ENCODE measurements at places on chromosomes 6 and 20.
A peak's percentile ranks its signal among the peaks of the same experiment; 100 is the strongest.

GRCh38 chr6:45704056-45704800, 311.4 kb downstream of the CLIC5 start:
- DNase-seq = no peak

DNA sequence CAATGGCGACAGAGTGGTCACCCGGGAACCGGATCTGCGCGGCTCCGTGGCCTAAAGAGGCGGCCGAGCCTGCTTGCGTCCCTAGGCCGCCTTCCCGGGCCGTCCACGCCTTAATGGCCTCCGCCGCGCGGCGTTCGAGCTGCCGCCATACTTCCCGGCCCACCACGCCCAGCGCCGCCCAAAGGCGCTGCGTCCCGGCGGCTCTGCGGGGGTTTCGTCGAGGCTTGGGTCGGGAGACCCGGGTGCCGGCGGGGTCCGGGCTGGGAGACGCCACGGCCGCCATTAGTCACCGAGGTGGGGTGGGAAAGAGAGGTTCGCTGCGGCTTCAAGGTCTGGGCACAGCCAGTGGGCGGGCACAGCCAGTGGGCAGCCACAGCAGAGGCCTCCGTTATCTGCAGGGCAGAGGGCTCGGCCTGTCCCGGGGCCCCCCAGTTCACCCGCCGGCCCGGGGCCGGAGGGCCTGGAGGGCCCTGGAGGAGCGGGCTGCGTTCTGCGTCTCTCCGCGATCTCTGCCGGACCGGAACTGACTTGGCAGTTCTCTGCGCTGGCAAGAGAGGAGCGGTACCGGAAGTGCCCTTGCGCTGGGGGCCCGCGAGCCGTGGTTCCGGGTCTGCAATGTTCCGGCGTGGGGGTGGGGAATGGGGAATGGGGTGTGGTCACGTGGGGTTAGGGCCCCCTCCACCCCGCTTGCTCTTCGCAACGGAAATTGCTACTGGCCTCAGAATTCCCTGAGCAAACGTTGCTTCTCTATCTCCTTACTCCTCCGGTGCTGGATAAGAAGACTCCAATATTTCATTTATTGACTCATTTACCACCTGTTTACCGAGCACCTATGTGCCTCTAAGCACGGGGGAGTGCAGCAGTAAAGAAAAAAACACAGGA, 82.3 kb downstream of the CNBD2 start:
- peak; percentile 88 for DNase-seq

DNA sequence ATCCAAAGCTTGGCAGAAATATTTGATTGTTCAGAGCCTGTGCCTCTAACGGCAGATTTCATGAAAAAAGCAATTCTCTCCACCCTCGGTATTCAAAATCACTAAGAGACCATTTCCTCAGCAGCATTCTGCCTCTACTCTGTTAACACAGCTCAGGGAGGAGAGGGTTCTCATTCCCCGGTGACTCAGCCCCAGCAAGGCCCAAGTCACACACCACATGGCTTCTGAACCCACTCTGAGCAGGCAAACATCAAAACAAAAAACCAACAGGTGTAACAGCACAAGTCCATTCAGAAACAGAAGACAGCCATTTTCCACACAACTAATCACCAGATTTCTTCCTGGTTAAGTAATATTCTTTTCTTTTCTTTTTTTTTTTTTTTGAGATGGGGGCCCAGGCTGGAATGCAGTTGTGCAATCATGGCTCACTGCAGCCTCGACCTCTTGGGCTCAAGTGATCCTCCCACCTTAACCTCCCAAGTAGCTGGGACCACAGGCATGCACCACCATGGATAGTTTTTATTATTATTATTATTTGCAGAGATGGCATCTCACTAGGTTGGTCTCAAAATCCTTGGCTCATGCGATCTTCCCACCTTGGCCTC, 55.4 kb downstream of the GFOD1 start:
- DNase-seq = no peak

DNA sequence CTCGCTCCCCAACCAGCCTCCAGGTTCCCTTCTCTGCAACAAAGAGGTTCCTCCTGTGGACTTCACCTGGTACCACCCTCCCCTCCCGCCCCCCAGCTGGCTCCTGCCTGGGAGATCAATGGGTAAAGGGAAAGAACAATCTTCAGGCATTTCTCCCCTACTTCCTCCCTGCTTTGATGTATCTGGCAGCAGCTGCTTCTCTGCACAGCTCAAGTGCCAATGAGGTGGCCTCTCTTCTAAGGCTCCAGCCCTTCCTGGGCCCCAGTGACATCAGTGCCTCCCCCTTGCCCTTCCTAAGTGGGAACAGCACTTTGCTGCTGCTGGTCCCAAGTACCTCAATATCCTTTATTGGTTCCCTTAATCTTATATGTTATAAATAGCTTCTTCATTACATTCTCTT, 23.5 kb downstream of the MOCS1 start:
- peak; percentile 77 for DNase-seq

DNA sequence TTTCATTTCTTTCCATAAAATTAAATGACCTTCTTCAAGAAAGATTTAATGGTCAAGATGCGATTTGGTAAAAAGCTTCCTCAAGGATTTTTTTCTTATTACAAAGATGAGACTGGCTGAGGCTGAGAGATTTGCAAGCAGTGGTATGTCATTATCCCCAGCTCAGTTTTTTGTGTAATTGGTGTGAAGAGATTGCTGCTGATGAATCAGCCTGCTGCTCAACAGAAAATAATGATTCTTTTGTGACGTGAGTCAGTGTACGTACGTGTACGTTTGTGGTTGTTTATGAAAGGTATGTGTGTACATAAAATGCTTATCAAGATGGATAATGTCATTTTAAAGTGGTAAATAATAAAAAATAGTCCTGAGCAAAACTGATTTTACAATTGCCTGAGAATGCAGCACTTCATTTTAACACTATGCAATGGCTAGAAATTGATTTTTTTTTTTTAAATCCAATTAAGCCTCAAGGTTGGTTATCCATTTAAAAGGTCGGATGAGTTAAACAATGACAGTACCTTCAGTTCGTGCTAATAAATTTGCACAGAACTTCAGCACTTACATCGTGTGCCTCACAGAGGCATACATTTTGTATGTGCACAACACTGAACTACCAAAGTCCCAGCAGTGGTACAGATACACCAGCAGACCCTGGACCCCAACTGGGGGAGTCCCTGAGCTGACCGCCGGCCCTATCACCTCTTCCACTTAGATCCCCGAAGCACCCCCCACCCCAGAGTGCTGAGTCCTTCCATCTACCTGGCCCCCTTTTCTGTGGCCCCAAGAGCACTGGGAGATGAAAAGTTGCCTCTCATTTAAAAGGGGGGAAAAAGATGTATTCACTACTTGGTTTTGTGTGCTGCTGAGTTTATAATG, 9.7 kb upstream of the NPEPL1 start:
- no peak for DNase-seq

GRCh38 chr20:37822141-37822601, 80.8 kb upstream of the VSTM2L start:
- no peak for DNase-seq

- peak; percentile 52 for DNase-seq
Observed at GRCh38 chr20:62808211-62808865, 3.7 kb downstream of the OGFR start.

DNA sequence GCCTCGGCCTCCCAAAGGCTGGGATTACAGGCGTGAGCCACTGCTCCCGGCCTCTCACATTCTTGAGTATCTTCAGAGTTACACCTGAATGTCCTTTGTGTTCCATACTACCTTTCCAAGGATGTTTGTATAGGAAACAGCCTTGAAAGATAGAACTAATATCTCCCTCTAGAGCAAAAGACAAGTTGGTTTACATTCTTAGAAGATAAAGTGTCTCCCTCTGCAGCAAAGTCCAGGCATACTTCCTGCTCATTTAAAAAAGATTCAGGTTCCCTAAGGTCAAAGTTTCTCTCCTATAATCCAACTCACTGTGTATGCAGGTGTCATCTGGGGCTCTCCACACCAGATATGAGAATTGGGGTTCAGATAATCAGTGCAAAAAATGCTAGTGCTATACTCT, 224.4 kb downstream of the TPBG start:
- no peak for DNase-seq

GRCh38 chr20:50057714-50058053, 55.3 kb downstream of the UBE2V1 start:
- DNase-seq = no peak

- no peak for DNase-seq
Observed at GRCh38 chr6:104921896-104922295, 35.0 kb upstream of the LIN28B start.
